ENCODE measurements at places on chromosomes 6 and 20.

DNA sequence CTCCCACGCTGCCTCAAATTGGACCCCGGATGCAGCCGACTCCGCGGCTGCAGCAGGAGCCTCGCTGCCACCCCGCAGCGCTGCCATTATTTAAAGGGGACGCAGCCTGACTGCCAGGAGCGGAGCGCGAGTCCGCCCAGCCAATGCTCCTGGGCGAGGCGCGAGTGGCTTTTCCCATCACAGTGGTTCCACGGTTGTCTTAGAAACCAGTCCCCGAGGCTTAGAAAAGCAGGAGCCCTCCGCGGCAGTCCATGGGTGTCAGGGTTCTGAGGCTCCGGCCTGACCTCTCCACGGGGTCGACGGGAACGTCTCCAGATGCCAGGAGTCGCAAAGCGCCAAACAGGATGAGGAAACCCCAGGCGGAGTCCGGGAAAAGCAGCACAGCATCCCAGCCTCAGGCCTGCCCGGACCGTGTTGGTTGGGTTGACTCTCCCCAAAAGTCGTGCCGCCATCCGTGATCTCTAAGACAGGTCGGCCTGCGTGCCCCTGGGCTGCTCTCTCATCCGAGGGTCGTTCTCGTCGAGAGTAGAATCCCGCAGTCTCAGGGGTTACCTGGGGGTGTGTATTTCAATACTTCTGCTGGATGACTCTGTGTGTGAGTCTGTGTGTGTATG, 975.8 kb upstream of the DEFB115 start:
- no peak for DNase-seq

GRCh38 chr6:7165002-7165889, 57.5 kb downstream of the RREB1 start:
- no peak for DNase-seq

DNA sequence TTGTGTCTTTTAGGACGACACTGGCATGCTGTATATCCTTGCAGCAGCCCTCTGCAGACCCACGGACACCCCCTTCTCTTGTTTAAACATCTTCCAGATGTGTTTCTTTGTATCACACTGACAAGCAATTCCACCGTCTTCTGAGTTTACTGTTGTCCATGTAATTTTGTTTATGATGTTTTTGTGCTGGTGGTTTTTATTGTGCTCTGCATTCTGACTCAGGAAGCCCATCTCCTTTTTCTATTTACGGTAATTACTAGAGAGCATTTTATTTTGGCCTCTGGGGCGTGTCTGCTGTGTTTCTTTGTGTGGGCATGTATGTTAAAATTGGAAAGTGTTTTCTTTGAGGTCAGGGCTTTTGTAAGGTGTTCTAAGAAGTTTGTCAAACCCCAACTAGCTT, 111.9 kb downstream of the JARID2 start:
- no peak for DNase-seq

- no peak for DNase-seq
Measured at GRCh38 chr20:24303393-24304170, 165.8 kb upstream of the SYNDIG1 start.

- DNase-seq, result no peak
Measured at GRCh38 chr20:50129662-50130355, 16.9 kb upstream of the UBE2V1 start.

DNA sequence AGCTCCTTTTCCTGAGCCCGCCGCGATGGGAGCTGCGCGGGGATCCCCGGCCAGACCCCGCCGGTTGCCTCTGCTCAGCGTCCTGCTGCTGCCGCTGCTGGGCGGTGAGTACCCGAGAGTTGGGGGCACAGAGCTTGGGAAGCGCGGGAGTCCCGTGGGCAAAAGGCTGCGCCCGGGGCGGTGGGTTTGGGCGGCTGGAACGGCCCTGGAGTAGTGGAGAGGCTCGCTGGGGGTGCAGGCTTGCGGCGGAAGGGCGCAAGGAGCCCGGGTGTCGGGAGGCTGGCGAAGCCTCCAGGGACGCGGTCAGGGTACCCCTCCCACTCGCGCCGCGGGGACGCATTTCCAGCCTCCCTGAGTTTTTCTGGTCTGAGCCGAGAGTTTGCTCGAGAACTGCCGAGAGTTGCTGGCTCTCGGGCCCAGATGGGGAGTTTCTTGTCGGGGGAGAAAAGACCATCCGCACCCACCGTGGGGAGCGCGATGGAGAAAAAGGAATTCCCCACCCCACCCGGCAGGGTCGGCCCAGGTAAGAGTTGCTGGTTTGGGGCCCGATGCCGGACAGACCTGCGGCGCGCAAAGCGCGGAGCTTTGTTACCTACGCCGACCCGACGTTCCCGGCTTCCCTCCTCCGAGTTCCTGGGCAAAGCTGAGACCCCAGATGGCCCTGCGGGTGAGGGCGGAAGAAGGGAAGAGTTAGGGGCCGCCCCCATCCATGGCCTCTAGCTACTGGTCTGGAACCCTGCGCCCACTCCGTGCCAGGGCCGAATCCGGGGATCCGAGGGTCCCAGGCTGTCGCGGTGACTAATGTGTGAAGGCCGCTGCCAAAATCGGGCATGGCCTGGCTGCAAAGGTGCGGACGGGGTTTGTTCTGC, 584 bp downstream of the PTK7 start:
- DNase-seq, result peak; percentile 49

DNA sequence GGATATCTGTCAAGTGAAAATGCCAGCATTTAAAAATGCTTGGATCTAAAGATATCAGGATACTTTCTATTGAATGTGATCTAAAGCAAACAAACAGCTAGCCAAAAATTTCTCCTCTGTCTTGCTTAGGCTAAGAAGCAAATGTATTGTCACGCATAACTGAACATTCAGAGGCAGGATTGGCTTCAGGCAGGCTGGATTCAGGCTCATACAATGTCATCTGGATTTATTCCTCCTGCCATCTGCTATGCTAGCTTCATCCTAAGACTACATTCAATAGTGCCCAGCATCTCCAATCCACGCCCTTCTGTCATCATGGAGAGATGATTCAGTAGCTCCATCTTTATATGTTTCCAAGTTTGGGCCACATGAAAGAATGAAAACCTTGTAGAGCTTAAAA, 27.1 kb downstream of the PFDN4 start:
- DNase-seq, result no peak

GRCh38 chr6:47836639-47837038, 54.8 kb downstream of the OPN5 start:
- DNase-seq, result no peak

- DNase-seq, result no peak
Measured at GRCh38 chr6:22150368-22151035, 146.3 kb downstream of the PRL start.

DNA sequence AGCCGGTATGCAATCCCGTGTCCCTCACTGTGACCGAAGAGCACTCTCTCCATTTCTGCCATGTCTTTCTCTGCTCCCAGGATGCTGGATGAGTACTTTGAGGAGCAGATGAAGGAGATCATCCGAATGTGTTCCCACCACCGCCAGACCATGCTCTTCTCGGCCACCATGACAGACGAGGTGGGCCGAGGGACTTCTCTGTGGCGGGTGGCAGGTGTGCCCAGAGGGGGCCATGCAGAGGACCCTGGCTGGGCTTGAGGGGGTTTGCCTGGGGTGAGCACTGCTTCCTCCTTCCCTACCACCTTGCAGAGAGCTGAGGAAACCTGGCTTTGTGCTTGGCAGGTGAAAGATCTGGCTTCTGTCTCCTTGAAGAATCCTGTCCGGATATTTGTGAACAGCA, 14.0 kb downstream of the DDX27 start:
- no peak for DNase-seq

GRCh38 chr6:122042960-122043735, 356.3 kb upstream of the HSF2 start:
- DNase-seq, result no peak

- DNase-seq, result no peak
Measured at GRCh38 chr6:686497-686896, 6.4 kb downstream of the EXOC2 start.

DNA sequence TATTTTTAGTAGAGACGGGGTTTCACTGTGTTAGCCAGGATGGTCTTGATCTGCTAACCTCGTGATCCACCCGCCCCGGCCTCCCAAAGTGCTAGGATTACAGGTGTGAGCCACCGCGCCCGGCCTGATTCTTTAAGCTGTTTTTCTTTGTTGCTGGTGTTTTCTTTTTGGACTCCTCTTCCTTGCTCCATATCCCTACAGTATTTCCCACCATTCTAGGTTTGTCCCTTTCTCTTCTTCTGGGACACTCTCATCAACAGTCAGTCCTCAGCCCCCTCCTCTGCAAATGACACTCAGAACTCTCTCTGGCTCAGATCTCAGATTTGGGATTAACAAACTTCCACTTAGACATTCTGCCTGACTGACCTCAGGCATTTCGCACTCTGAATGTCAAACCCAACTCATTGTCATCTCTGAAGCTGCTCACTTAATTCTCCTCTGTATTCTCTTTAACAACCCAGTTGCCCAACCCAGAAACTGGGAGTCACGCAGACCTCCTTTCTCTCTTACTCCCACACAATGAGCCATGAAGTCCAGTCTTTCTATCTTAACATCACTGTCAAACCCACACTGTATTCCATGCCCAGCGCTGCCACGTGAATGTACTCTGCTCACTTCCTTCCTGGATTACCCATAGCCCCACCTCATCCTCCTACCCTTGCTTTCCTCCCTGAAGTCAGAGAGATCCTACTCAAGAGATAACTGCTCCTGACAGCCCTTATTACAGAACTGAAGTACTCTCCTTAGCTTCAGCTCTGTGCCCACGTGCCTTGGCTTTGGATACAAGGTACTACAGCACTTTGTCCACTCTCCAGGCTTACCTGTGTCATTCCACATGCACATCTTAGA, 2.6 kb downstream of the MPIG6B start:
- DNase-seq, result no peak

- no peak for DNase-seq
Measured at GRCh38 chr6:102381203-102381602, 987.7 kb downstream of the GRIK2 start.

DNA sequence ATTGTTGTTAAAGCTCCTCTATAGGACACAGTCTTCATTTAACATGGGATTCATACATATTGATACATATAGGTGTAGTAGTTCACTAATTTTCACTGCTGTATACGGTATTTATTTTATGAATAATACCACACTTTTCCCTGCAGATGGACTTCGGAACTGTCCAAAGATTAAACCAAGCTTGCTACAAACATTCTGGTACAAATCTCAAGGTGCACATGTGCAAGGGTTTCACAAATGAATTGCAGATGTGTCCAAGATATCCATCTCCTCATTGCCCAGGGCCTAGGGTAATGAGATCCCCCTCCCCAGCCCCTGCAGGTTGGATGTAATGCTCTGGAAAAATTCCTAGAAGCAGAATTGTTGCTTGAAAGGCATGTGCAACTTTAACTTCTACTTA, 31.4 kb downstream of the DTNBP1 start:
- DNase-seq, result no peak

GRCh38 chr6:15444081-15444731, 198.3 kb downstream of the JARID2 start:
- no peak for DNase-seq

DNA sequence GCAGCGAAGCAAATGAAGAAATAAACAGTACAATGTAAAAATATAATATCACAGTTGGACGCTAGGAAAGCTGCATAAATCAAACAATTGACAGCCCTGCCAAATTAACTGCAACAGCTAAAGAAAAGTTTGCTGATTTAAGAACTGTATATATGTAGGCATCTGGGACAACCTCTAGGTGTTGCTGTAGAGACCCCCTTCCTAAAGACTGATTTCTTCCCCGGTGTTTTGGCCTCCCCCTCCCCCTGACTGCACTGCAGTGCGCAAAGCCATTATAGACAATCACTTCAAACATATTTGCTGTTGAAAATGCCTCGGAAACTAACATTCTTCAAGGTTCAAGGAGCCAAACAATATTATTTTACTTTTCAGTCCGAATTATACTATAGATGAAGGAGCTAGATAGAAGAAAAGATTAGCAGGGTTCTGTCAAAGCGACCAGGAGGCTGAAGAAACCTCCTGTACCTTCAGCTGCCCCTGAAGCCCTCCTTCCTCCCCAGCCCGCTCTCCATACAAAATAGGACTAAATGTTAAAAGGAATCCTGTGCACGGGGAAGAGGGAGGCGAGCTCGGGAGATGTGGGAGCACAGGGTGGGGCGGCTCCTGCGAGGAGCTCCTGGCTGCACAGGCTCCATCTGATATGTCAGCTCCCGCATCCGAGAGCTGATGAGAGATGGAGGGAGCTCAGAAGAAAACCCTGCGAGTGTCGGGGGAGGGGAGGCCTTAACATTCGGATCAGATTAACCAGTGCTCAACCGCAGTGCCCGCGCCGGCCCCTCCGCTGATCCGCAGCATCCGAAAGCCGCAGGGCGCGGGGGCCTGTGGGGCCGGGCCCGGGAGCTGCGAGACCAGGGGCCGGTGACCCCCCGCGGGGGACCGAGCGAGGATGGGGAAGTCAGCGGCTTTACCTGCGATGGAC, 822 bp downstream of the ELOVL4 start:
- DNase-seq, result peak; percentile 29

GRCh38 chr6:8334113-8334512, 101.2 kb downstream of the SLC35B3 start:
- no peak for DNase-seq

GRCh38 chr20:50855498-50856474, 60.9 kb downstream of the BCAS4 start:
- no peak for DNase-seq

DNA sequence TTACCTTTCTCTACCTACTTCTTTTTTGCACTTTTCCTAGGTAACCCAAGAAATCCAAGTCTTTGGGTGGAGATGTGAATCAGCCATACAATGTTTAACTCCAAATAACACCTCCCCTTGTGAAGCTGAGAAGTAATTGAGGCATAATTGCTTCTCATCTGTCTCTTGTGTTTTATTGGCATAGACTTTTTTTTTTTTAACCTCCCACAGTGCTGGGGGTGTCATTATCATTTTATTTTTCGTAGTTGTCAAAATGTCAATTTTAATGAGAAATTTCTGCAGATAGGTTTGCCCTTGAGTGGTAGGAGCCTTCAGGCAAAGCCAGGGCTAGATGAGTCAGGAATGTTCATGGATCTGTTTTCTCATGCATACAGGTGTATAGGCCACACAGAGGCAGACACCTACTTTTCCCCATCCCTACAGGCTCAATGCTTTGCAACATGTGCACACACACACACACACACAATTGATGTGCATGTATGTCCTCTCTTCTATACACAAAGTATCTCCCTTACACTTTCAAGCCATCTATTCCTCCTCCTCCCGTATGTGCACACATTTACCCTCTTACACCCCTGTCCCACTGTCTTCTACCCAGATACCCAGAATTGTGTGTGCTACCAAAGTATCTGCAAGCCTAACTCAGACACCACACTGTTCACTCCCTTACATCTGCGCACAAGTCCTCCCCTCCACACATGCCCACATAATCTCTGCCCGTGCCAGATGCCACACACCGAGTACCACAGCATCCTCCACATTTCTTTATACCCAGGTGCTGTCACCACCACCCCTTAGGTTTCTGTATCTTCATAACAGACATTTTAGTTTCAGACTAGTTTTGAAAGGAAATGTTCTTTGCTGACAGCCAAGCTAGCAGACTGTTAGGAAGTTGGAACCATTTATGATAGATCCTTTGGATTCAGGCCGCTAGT, 22.0 kb downstream of the RALY start:
- DNase-seq, result no peak

- DNase-seq, result no peak
Measured at GRCh38 chr6:38637756-38638155, 2.0 kb downstream of the BTBD9 start.

All from endothelial cell (in vitro differentiated cells).